Central memory CD8-positive, alpha-beta T cell (primary cell): ENCODE measurements at places on chromosomes 1 and 21.
A peak's percentile ranks its signal among the peaks of the same experiment; 100 is the strongest.

- no peak for DNase-seq
- peaks cover 10% of the 10 kb centered on the region for H3K4me1 ChIP-seq
- H3K27me3 ChIP-seq = peaks cover 90% of the 10 kb centered on the region
- no peak overlapping the region for H3K27ac ChIP-seq
- peaks cover 2% of the 10 kb centered on the region for H3K36me3 ChIP-seq
These were observed 4.9 kb upstream of the SLC44A5 start for GRCh38 chr1:75615613-75616435.

DNA sequence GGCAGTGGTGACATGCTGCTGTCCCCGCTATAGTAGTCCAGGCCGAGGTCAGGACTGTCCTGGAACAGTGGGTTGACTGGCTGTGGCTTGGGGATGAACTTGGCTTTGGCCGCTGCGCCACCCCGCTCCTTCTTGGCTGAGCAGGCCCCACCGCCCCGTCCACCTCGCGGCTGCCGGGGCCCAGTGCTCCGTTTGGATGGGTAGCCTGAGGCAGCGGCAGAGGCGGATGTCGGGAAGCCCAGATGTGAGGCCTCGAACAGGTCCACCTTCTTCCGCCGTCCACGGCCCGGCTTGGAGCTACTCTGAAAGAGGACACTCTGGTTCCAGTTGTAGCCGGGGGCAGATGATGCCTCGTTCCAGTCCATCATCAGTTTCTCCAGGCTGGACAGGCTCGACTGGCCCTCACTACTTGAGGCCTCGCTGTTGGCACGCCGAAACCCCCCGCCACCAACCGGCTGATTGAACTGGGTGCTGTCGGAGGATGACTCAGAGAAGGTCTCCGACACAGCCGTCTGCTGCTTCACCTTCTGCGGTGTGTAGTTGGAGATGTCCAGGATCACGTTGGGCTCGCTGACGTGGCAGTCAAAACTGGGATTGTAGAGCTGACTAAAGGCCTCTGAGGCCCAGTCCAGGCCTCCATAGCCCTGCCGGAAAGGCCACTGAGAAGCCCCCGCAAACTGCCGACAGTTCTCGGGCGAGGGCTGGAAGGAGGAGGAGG, 55.6 kb downstream of the AHDC1 start:
- no peak overlapping the region for H3K4me3 ChIP-seq
- H3K4me1 ChIP-seq = peaks cover 5% of the 10 kb centered on the region
- DNase-seq = no peak
- no peaks in the 10 kb centered on the region for H3K27me3 ChIP-seq
- H3K36me3 ChIP-seq = peaks cover 6% of the 10 kb centered on the region

DNA sequence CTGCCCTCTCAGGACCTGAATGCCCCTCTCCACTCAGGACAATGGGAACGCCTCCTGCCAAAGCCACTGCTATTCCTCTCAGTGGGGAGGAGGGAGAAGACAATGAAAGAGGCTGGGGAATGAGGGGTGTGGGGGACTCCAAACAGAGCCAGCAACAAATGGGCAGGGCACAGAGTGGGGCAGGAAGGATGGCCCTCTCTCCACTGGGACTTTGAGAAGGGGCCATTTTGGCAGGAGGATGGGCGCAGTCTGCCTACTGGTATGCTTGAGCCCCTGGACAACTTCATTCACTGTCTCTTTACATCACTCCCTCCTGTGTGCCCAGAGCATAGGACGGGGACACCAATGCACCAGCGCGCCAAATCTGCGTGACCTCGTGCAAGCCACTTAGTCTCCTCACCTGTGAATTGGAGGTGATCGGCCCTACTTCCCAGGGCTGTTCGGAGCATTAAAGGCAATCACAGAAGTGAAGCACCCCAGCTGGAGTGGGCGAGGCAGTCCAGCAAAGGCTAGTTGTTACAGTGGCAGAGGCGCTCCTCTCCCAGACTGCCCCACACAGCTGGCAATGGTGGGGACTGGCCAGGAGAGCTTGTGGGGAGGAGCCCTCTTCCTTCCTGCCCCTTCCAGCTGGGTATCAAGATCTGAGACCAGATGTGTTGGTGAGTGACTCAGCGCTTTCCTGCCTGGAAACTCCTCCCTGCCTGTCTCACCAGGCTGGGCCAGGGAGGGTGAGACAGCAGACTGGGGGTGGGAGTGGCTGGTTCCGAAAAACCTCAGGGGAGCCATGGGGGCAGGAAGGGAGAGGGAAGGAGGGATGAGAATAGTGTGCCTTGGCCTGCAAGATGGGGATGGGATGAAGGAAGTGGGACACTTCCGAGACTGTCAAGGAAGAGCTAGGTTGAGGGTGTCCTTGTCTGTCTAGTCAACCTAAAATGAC, 22.4 kb upstream of the SYNC start:
- no peak overlapping the region for H3K27ac ChIP-seq
- H3K4me3 ChIP-seq = no peak overlapping the region
- H3K4me1 ChIP-seq = peaks cover 10% of the 10 kb centered on the region
- peaks cover 14% of the 10 kb centered on the region for H3K27me3 ChIP-seq
- DNase-seq = no peak

DNA sequence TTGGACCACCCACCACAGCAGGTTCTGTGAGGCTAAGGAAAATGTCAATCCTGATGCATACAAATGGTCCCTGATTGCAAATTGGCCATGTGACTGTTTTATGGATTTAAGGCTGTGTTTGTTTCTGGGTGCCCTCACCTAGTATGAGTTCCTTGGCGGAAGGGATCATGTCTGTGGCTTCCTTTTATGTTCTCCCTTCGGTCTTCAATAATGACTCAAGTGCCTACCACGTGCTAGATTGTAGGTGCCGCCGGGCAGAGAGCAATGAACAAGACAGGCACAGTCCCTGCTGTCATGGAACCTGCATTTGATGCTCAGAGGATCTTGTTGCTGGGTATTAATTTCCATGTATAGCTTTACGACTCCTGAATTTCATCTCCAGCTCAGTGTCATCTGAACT, 9.8 kb upstream of the VWA5B1 start:
- no peak overlapping the region for H3K27ac ChIP-seq
- H3K36me3 ChIP-seq = no peaks in the 10 kb centered on the region
- H3K27me3 ChIP-seq = peaks cover 83% of the 10 kb centered on the region
- no peak for DNase-seq

- peaks cover 32% of the 10 kb centered on the region for H3K4me1 ChIP-seq
- no peak for DNase-seq
- H3K27ac ChIP-seq = no peak overlapping the region
- peak overlapping the region; percentile 9 for H3K4me3 ChIP-seq
- no peaks in the 10 kb centered on the region for H3K27me3 ChIP-seq
These were observed 14.0 kb downstream of the NRIP1 start for GRCh38 chr21:15050568-15051377.

DNA sequence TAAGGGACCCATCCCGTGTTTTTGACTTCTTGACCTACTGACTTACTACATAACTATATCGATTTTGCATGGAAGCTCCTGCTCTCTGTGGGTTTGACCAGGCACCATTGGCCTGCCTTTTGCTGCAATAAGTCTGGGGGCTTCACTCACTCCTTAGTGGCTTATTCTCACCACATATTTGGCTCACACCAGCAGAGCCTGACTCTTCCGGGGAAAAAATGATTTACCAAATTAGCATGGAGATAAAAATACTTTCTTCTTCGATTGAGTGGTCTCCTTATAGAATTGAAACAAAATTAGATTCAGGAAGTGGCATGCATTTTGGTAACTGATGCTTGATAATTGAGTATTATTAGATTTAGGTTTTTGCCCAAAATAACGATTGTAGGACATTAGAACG, 129.7 kb downstream of the RUNX1 start:
- H3K36me3 ChIP-seq = peaks cover 11% of the 10 kb centered on the region
- H3K27me3 ChIP-seq = no peaks in the 10 kb centered on the region
- peak overlapping the region; percentile 2 for H3K27ac ChIP-seq
- H3K4me3 ChIP-seq = no peak overlapping the region

GRCh38 chr1:214702556-214702955, 99.6 kb downstream of the CENPF start:
- H3K27me3 ChIP-seq = no peaks in the 10 kb centered on the region
- no peak for DNase-seq
- no peak overlapping the region for H3K27ac ChIP-seq

GRCh38 chr21:35273333-35273732, 224.2 kb upstream of the RUNX1 start:
- H3K36me3 ChIP-seq = no peaks in the 10 kb centered on the region
- no peak for DNase-seq
- H3K4me3 ChIP-seq = no peak overlapping the region
- no peaks in the 10 kb centered on the region for H3K4me1 ChIP-seq

DNA sequence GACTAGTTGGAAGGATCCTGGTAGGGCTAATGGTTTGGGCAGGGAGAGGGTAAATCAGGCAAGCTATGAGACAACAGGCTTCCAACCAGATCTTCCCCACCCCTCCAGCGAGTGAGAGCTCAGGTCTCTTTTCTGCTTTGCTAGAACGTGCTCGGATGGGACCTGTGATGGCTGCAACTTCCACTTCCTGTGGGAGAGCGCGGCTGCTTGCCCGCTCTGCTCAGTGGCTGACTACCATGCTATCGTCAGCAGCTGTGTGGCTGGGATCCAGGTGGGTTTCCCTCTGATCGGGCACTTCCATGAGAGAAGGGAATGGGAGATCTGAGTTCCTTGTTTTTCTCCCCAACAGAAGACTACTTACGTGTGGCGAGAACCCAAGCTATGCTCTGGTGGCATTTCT, 14.0 kb upstream of the SARS1 start:
- H3K27me3 ChIP-seq = no peaks in the 10 kb centered on the region
- peaks cover 11% of the 10 kb centered on the region for H3K4me1 ChIP-seq
- no peak for DNase-seq
- no peak overlapping the region for H3K4me3 ChIP-seq

- no peak for DNase-seq
- H3K4me1 ChIP-seq = no peaks in the 10 kb centered on the region
- no peak overlapping the region for H3K27ac ChIP-seq
- H3K4me3 ChIP-seq = no peak overlapping the region
These were observed 63.7 kb downstream of the MAP10 start for GRCh38 chr1:232868793-232869491.

DNA sequence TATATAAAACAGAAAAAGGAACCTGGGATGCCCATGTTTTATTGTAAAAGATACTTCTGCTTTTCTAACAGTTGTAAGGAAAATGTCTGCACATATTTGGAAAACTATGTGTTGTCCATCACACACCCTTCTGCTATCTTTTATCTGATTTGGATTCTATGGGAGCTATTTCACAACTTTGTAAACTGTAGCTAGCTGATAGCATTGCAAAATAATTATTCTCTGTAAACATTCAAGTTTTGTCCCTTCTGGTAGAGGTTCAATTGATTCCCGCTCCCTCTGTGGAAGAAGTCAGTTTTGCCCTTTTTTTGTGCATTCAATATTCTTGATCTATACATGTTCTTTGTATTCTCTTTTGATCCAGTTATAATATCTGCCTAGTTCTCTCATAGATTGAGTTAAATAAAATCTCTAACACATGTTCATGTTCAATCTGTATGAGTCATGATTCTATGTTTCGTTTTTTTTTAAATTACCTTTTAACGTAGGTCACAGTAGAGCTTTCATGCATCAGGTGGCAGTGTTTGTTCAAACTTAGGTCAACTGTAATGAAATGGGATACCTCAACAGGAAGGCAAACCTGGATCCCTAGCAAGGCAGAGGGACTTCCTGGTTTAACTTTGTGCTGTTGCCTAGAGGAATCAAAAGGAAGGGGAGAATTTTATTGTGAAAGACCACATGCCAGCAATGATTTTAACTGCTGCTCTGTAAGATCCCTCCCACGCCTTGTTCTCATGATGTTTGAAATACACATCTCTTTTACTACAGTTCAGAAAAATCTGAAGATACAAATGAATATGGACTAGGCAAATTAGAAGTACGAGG, 26.0 kb upstream of the BCL9 start:
- DNase-seq = no peak
- no peak overlapping the region for H3K27ac ChIP-seq
- H3K36me3 ChIP-seq = no peaks in the 10 kb centered on the region

GRCh38 chr1:77534456-77534855, 148.0 kb downstream of the ZZZ3 start:
- H3K4me1 ChIP-seq = peaks cover 7% of the 10 kb centered on the region
- DNase-seq = no peak
- H3K27me3 ChIP-seq = no peaks in the 10 kb centered on the region
- no peak overlapping the region for H3K4me3 ChIP-seq

GRCh38 chr1:31532173-31532572, 44.1 kb upstream of the TINAGL1 start:
- no peak overlapping the region for H3K4me3 ChIP-seq
- no peak overlapping the region for H3K27ac ChIP-seq
- no peak for DNase-seq
- H3K4me1 ChIP-seq = peaks cover 5% of the 10 kb centered on the region
- no peaks in the 10 kb centered on the region for H3K36me3 ChIP-seq

DNA sequence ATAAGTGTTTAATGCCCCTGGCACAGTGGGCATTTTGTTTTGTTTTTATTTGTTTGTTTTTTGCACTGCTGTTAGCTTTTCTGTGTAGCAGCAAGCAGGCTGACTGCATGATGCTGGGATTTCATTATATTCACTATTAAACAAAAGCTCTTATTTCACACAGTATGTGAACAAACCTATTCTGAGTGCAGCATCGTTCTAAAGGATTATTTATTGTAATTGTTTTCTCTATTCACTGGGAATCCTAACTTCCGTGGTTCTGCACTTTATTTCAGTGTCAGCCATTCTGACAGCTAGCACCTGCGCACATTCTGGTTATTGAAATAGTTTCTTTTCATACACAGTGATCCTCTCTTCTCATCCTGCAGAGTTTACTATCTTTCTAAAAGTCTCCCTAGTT, 595.0 kb downstream of the NEGR1 start:
- H3K4me1 ChIP-seq = no peaks in the 10 kb centered on the region
- H3K4me3 ChIP-seq = no peak overlapping the region
- no peaks in the 10 kb centered on the region for H3K36me3 ChIP-seq
- H3K27me3 ChIP-seq = no peaks in the 10 kb centered on the region
- DNase-seq = no peak

DNA sequence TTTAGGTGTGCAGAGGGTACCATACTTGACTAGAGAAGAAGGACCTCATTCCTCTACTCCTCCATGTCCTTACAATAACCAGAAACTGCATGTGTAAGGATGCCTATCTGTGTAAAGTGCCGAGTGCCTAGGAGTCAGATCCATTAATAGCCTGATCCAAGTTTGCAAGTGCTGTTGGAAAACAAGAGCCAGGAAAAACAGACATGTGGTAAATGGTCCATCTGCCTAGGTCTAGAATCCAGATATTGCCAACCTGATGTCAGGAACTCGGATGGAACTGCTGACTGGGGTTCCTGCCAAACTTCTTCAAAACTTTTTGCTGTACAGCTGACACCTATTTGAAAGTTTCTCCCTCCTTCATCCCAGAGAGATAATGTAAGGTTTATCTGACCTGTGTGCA, 239.4 kb upstream of the CAMK1G start:
- H3K4me3 ChIP-seq = no peak overlapping the region
- no peak overlapping the region for H3K27ac ChIP-seq
- DNase-seq = no peak

GRCh38 chr1:1597275-1597930, 2.5 kb downstream of the FNDC10 start:
- H3K4me1 ChIP-seq = peaks cover 7% of the 10 kb centered on the region
- H3K27ac ChIP-seq = no peak overlapping the region
